Activated CD4-positive, alpha-beta T cell treated with anti-CD3 and anti-CD28 coated beads, Interleukin-2, amount 10 ng/mL, durations not matched to agents 7 days and 5 days (primary cell): ENCODE measurements at places on chromosomes 3 and 15.

- DNase-seq = no peak
Observed at GRCh38 chr15:42082823-42083604, 11.3 kb downstream of the PLA2G4D start.

DNA sequence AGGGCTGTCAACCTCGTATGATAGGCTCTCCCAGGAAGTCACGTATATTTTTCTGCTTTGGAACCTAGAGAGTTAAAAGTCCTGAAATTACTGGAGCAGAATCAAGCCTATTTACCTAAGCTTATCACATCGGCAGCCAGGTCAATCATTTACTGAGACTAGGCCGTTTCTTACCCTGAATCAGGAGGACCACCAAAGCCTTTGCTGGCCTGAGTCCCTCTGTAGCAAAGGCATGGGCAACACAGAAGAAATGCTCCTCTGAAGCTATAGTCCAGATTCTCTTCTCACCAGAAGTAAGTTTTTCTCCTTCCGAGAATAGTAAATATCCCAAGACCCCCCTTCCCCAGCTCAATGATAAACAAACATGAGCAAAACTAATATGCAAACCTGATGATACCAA, 125.9 kb upstream of the PHLDB2 start:
- DNase-seq = no peak

- DNase-seq = peak; percentile 55
Observed at GRCh38 chr3:109023656-109024254, 70.1 kb upstream of the GUCA1C start.

DNA sequence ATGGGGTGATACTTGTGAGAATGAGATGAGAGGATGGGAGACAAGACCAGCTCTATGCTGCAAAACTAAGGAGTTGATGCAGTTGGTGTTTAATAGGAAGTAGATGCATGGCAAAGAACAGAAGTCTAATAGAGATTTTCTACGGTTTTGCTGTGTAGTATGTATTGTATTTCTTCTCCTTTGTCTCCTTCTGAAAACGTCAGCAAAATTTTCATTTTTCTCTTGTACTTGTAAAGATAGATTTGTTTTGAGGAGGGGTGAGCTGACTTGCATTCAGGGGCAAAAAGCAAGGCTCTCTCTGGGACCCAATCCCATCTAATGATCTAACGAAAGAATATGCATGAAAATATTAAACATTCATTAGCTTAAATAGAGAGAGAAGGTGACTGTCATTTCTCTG, 94.6 kb upstream of the NANOGP8 start:
- no peak for DNase-seq

GRCh38 chr15:38461066-38461833, 7.3 kb downstream of the FAM98B start:
- DNase-seq = no peak

DNA sequence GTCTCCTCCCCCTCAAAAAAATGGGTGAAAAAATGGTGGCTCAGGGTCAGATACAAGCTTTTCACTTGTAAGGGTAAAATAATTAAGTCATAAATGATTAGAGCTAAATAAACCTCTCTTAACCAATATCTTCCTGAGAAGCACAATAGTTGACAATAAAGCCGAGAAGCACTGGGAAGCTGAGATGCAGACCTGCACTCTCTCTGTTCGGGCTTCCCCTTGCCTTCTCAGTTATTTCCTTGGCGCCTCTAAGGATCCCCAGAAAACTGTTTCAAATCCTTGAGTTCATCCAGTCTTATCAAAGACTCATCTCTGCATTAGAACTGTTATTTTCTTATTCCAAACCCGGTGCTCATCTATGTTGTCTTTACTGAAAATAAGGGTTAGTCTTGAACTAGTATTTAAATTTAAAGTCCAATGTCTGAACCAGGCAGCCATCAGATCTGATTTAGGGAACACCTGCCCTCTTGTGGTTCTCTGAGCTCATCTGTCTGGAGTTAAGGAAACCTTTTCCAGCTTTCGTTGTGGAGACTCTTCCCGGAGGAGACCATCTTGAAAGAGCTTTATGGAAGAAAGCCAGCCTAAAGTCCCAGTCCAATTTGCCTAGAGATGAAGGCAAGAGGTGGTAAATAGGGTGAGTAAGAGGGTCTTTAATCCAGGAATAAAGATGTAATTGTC, 256.4 kb upstream of the MCTP2 start:
- DNase-seq = no peak

- peak; percentile 52 for DNase-seq
Observed at GRCh38 chr3:183178833-183179549, 16.5 kb upstream of the LAMP3 start.

GRCh38 chr15:28954466-28955159, 68.8 kb downstream of the APBA2 start:
- no peak for DNase-seq

GRCh38 chr15:58434334-58434875, 2.6 kb downstream of the LIPC start:
- DNase-seq = no peak

DNA sequence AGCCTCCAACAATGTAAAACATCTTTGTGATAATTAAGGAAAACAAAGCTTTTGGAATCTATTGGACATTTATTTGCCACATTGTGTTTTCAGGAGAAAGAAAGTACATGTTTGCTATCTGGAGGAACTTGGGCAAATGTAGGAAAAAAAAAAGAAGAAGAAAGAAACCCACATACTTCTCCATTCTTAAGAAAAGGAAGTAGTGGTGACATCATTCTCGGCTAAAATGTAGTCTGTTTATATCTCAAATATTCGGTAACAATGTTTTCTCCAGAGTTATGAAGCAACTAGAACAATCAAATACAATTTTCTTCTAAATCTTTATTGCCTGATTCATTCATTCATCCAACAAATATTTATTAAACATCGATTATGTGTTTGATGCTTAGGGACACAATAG, 2.3 kb upstream of the TGFBR2 start:
- no peak for DNase-seq

DNA sequence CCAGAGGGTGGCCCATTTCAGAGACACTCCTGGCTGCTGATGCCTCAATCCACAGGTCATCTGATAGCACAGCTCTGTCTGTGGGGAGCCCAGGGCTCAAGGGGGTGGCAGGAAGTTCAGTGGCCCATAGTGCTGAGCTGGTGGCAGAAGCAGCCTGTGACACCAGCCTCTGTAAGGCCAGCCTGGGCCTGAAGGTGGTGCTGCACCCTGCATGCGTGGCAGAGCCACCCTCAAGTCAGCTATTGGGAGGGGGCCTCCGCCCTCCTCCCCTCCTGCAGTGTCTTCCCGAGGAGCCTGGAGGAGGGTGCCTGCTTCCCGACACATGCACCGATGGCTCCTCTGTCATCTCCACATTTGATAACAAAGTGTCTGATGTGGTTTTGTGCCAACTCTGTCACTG, 3.0 kb downstream of the PLA1A start:
- no peak for DNase-seq

GRCh38 chr3:139074565-139075115, 29.9 kb upstream of the PRR23C start:
- DNase-seq = no peak

GRCh38 chr3:108106031-108106430, 15.2 kb upstream of the CD47 start:
- DNase-seq = no peak

DNA sequence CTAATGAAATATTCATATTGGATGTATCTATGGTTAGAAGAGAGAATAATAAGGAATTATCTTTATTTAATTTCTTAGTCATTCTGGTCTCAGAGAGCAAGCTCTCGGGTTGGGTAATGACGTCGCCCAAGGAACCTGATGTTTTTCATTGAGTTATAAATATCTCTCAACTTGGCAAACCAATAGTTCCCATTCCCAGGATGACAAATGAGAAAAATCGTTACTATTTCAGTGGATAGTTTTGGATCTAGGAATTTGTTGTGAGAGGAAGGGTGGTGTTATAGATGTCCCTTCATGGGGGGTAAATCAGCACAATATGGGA, 162.9 kb upstream of the NR2E3 start:
- no peak for DNase-seq

- DNase-seq = peak; percentile 18
Observed at GRCh38 chr15:91522605-91523332, 330.7 kb upstream of the SLCO3A1 start.

- DNase-seq = no peak
Observed at GRCh38 chr3:46736006-46736872, 18.6 kb upstream of the PRSS50 start.

GRCh38 chr3:115862099-115862498, 238.8 kb downstream of the GAP43 start:
- DNase-seq = no peak

DNA sequence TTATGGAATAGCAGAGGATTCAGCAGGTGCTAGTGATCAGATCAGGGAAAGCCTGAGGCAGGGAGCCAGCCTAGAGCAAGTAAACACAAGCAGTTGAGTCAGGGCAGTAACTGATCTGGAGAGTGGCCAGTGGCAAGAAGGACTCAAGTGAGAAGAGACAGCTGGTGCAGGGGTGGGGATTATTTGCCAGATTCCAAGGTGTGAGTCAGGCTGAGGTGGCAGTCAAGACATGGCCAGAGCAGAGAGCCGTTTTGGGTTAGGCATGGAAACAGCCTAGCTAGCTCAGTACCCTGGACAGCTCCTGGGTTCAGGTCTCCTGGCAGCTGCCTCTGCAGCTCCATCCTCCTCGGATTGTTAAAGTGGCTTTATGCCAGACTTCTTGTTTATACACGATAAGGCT, 281.9 kb upstream of the ONECUT1 start:
- DNase-seq = peak; percentile 41

GRCh38 chr15:98699591-98700424, 51.5 kb downstream of the IGF1R start:
- no peak for DNase-seq

DNA sequence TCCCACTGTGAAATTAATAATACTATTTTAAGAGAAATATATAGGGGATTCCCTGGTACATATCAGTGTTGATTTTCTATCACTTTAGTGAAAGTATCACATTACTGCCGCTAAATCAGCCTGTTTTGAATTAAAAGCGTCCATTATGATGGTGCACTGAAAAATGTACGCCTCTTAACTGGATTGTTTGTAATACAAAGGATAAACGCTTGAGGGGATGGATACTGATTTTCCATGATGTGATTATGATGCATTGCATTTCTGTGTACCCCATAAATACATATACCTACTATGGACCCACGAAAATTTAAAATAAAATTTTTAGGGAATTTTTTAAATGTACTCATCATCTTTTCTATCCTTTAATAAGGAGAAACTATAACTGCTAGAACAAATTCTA, 478.6 kb downstream of the MAGI1 start:
- no peak for DNase-seq

- no peak for DNase-seq
Observed at GRCh38 chr3:186239321-186239720, 122.7 kb downstream of the DGKG start.

DNA sequence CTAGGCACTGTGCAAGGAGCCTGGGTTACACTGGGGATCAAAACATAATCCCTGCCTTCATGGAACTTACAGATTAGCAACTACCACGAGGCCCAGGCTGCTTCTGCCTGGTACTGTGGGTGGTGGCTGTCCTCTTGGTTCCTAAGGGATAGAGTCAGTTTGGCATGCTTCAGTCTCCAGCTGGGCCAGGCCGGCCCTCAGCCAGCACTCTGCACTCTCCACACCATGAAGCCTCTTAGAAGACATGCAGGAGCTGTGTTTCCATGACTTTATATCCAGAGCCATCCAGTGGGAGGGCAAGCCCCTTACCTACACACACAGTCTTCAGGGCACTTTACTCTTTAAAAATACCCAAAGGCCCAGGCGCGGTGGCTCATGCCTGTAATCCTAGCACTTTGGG, 54.4 kb downstream of the ATP1B3 start:
- no peak for DNase-seq

DNA sequence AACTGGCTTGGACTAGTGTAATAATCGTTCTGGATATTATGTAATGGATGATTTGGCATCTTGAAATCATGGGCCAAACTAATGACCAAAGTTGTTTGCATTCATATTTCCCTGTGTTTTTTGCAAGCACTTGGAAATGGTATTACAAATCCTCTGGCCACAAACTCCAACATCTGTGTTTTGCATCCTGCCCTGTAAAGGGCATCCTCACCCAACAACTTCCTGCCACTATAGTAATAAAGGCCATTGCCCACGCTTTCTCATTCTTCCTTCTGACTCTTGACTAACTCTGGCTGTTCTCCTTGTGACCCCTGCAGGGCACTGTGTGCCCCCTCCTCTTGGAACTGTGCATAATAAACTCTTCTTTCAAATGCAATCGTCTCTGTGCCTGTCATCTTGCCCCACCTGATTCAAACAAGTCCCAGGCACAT, 25.4 kb upstream of the PSMD6 start:
- DNase-seq = no peak

- no peak for DNase-seq
Observed at GRCh38 chr15:41291065-41291631, 41.2 kb downstream of the OIP5 start.

DNA sequence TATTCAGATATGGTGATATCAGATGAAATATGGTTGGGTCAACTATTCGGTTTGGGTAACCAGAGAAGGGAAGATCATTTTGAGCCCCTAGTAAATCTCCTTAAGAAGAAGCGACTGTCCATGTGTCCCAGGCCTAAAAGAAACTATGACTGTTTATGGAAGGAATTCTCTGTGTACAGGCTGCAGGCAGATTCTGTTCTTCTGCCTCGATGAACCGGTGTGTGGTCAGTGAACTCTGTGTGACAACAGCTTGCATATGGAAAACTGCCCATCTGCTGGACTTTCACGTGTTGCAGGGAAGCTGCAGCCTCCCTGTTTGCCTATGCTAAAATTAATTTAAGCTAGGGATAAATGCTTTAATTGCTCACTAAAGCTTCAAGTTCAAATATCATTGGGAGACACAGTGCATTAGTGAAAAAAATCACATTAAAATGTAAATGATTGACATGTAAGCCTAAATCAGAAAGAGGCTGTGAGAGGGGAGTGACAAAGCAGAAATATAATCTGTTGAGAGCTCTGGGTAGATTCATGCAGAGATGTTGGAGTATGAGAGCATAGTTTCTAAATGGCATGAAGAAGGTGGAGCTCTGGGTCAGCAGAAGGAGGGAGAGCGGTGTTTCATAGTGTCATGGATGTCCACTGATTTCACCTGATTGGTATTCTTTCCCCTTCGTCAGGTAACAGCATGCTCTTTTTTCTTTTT, 65.4 kb upstream of the PFN2 start:
- DNase-seq = no peak

GRCh38 chr15:79431636-79432344, at the start of gene MINAR1:
TSS of gene MINAR1 (plus strand) at chr15:79432336. CDS start at chr15:79456148, 23,812 bp downstream.
- DNase-seq = no peak

DNA sequence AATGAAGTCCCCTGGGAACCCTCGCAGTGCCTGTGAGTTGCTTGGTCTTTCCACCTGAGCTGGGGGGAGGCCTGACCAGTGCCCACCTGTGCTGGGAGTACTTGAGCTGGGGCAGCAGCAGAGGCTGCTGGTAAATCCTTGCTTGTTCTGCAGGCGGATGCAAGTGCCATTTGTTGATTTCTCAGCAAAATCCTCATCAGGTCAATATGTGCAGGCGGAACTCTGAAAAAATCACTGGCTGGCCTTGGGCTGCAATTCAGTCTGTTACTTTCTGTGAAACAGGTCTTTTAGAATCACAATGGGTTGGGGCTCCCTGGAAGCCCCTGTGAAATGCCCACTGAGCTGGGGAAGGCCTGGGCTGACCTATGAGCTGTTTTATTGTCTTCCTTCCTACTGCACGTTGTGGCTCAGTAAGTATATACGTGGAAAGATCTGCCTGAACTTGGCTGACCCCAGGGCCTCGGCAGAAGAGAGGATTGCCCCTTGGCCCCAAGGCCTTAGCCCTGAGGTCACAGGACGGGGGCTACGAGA, 182.0 kb upstream of the RGMA start:
- DNase-seq = no peak

GRCh38 chr3:128679338-128679737, 28.7 kb upstream of the RPN1 start:
- DNase-seq = no peak

- DNase-seq = peak; percentile 11
Observed at GRCh38 chr15:32029862-32030781, at the start of gene CHRNA7. TSS of gene CHRNA7 (plus strand) at chr15:32030515. CDS start at chr15:32030595, 80 bp downstream.

GRCh38 chr3:97658668-97659285, 105.8 kb upstream of the ARL6 start:
- DNase-seq = no peak
